Left forelimb (tissue), 1 donor: ENCODE measurements at places on chromosomes 3 and 15.

GRCh38 chr3:81459733-81460132 lies 301.7 kb downstream of the GBE1 start:
- no peak for DNase-seq

DNA sequence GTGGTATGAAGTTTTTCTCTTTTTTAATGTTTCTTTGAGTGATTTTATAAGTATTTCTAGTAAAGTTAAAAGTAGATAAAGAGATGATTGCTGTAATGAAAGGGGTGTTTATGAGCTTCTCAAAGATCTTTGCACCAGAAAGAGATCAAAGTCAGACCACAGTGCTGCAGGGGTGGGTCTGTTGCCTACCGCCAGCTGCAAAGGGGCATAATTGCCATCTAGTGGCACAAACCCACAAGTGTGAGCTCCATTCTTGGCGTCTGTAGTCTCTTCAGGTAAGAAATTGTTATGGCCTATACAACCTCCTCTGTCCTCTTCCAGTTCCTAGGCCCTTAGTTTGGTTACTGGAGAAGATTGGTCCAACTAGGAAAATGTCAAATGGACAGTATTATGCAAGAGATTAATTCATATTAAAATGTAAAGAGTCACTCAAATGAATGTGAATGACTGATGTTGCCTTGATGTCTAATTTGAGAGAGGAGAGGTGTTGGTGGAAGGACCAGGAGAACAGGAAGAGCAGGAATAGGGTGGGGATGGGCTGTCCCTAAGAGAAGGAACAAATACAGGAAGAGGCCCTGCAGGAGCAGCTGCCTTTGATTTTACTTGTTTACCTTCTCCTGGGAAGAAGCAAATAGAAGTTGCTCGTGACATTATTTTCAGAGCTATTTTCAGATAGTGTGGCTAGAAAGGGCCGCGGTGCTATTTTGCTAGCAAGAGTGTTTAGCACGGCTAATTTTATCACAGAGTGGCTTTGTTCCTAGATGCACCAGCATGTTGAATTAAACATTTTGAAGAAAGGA lies 53.0 kb upstream of the GSK3B start:
- DNase-seq = no peak

DNA sequence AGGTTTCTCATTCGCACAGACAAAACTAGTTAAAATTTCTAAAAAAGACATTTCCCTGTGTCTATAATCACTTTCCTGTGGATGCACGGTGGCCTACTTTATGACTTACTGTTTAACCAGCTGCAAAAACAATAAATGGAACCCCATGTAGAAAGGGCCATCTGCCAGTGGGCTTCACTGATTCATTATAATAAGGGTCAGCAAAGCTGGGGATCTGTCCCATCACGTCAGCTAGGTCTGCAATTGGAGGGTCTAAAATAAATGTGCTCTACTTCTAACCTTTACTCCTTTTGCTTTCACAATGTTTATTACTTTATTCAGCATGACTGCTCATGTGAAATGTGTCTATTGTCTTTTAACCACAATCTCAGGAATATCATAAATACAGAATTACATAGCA lies 43.1 kb upstream of the NMD3 start:
- no peak for DNase-seq

DNA sequence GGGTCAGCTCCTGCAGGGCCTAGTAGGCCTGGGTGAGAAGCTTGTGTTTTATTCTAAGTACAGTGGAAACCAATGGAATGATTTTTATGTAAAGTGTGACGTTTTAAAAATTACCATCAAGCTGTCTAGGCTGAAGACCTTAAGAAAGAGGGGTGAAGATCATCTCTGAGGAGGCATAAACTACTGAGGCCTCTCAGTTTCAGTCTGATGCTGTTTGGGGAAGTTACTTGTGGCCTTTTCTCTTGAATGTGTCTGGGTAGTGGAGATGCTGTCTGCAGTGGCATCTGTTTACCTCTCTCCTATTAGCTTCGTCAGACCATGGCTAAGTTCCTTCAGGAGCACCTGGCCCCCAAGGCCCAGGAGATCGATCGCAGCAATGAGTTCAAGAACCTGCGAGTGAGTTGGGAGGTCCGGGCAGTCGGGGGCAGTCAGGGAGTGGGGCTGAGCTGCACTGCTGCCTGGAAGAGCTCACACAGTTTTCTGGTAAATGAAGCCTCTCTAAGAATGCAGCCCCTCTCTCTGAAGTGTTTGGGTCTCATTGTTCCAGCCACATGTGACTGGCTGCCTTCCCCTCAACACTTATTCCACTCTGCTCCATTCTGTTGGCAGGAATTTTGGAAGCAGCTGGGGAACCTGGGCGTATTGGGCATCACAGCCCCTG lies 1.9 kb downstream of the IVD start:
- DNase-seq = no peak

DNA sequence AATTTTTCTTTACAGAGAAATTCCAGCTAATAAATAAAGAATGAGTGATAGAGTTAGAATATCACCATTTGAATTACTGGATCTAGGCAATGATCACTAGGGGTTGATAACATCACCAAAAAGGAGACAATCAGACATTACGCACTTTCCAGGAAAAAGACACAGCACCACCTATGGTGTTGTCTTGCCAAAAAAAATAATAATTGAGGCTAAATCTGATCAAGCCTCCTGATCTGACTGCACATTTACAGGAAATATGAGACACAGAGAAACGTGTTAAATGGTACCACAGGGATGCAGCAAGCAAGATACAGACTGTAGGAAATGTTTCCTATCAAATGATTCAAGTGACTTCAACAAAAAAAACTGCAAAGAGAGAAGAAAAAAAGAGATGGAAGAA lies 92.8 kb downstream of the EOMES start:
- no peak for DNase-seq

DNA sequence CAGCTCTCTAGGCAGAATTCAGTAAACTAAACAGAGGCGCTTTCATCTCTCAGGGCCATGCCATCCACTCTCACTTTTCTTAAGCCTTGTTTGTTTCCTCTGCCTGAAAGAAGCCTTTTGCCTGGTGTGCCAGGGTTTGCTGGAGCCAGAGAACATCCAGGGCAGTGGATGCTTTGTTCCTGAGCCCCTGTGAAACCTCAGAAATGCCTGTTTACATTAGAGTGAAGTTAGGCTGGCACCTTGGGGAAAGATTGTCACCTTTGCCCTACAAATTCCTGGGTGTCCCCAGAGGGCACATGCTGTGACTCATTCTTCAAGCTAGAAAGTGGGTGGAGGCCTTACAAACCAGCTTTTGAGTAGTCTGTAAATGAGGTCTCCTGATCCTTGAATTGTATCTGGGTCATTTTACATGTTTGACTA lies 10.7 kb upstream of the TRAK1 start:
- no peak for DNase-seq
